Endodermal cell (in vitro differentiated cells): ENCODE measurements at places on chromosomes 3 and 15. TPM values are rescaled to one million over a fixed set of nuclear protein-coding genes. Genes with fewer than 3 reads are reported as not detected.
A peak's percentile ranks its signal among the peaks of the same experiment; 100 is the strongest.

DNA sequence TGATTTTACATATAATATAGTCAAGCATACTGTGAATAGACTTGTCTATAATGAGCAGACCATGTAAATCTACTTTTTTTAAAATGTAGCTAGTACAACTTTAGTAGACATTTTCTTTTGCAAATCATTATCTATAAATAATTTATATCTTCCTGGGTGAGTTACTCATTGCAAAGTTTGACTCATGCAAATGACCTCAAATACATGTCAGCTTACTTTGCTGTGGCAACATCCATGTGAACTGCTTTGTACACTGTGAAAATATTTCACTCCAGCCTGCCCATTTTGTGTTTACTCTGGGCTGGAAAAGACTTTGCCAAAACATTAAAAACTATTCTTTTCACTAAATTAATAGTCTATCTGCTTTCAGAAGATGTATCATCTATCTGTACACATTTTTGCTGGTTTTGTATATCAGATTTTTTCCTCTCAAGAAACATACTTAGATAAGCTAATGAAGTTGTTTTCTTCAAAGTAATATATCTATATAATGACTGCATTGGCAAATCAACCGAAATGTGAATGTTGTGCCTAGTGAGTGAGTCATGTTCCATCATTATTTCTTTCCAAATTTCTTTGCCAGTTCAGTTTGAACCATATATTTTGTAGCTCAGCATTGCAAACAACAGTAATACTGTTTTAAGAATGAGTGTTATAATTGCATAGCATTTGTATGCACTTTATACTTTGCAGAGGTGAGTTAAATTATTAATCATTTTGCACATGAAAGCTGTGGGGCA lies 26.5 kb downstream of the IGSF10 start:
- no peaks in the 10 kb centered on the region for H3K36me3 ChIP-seq
- no peaks in the 10 kb centered on the region for H3K4me1 ChIP-seq
- DNase-seq, result no peak

- no peaks in the 10 kb centered on the region for H3K4me1 ChIP-seq
- no peaks in the 10 kb centered on the region for H3K36me3 ChIP-seq
- DNase-seq, result no peak
- H3K27me3 ChIP-seq, result no peaks in the 10 kb centered on the region
- H3K27ac ChIP-seq, result no peak overlapping the region
Observed at GRCh38 chr15:95032156-95032555, 800.8 kb downstream of the MCTP2 start.

DNA sequence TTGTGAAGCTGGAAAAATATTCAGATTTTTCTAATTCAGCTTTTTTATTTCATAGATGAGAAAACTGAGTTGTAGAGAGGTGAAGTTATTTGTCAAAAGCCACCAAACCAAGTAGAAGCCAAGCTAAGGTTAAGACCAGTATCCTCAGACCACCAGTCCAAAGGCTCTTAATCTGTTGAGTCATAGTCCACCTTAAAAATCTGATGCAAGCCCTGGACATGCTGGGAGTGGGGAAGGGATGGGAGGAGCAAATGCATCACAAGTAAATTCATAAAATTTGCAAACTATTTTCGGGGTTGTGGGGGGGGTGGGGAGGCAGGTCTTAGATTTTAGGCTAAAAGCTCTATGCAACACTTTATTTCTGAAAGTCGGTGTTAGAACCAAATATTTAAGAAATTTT lies 307.7 kb upstream of the SEMA6D start:
- H3K4me1 ChIP-seq, result peaks cover 6% of the 10 kb centered on the region
- no peak for DNase-seq
- no peak overlapping the region for H3K27ac ChIP-seq
- no peaks in the 10 kb centered on the region for H3K36me3 ChIP-seq
- peaks cover 13% of the 10 kb centered on the region for H3K27me3 ChIP-seq

DNA sequence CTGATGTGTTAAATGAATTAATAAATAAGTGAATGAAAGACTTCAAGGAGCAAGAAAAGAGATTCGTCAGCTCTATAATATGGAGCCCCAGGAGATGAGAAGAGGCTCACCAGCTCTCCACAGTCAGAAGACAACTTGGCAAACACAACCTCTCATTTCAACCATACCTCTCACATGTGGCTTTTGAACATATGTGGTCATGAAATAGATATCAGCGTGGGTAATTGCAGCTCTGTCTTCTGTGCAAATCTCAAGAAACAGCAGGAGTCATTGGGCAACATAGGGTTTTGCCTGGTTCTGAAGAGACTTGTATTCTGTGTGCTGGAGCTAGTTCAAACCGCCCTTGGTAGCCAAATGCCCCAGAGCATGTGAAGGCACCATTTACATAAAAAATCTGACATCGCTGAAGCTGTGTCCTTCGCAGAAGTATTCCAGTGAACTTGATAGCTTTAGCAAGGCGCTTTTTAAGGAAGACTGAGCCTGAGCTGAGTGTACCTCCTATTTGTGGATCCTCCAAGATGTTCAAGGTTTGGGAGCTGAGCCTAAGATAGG lies 8.4 kb downstream of the CX3CR1 start:
- H3K36me3 ChIP-seq, result no peaks in the 10 kb centered on the region
- DNase-seq, result peak; percentile 25
- no peak overlapping the region for H3K4me3 ChIP-seq

PPARG gene
- 3.1 and 3.8 TPM in 2 replicates for total RNA-seq

- peak overlapping the region; percentile 89 for H3K4me3 ChIP-seq
- peak overlapping the region; percentile 90 for H3K27ac ChIP-seq
- H3K27me3 ChIP-seq, result no peaks in the 10 kb centered on the region
- H3K4me1 ChIP-seq, result peaks cover 5% of the 10 kb centered on the region
- no peak for DNase-seq
Observed at GRCh38 chr15:75640483-75641178, 607 bp upstream of the IMP3 start.

CMTM8 gene
- total RNA-seq, result 6.9 to 12.2 TPM (median 11.6 TPM) in 3 replicates

GRCh38 chr3:31534065-31534425 lies 1.3 kb downstream of the STT3B start:
- H3K4me3 ChIP-seq, result peak overlapping the region; percentile 98
- peaks cover 35% of the 10 kb centered on the region for H3K36me3 ChIP-seq
- no peak overlapping the region for H3K27ac ChIP-seq

- no peak overlapping the region for H3K4me3 ChIP-seq
- DNase-seq, result no peak
- H3K4me1 ChIP-seq, result peaks cover 11% of the 10 kb centered on the region
- H3K27ac ChIP-seq, result no peak overlapping the region
- H3K27me3 ChIP-seq, result no peaks in the 10 kb centered on the region
Observed at GRCh38 chr3:4515916-4516579, 22.9 kb downstream of the ITPR1 start.

- no peak overlapping the region for H3K4me3 ChIP-seq
- no peaks in the 10 kb centered on the region for H3K27me3 ChIP-seq
- peaks cover 6% of the 10 kb centered on the region for H3K4me1 ChIP-seq
Observed at GRCh38 chr3:190261015-190261414, 61.2 kb downstream of the CLDN1 start.
